DMS53 (cell line): ENCODE measurements at places on chromosomes 5 and 9.

- no peak for DNase-seq
Observed at GRCh38 chr9:108056084-108056804, 566.7 kb upstream of the KLF4 start.

- DNase-seq = peak; percentile 34
Observed at GRCh38 chr9:112898872-112899311, 8.2 kb upstream of the SLC46A2 start.

DNA sequence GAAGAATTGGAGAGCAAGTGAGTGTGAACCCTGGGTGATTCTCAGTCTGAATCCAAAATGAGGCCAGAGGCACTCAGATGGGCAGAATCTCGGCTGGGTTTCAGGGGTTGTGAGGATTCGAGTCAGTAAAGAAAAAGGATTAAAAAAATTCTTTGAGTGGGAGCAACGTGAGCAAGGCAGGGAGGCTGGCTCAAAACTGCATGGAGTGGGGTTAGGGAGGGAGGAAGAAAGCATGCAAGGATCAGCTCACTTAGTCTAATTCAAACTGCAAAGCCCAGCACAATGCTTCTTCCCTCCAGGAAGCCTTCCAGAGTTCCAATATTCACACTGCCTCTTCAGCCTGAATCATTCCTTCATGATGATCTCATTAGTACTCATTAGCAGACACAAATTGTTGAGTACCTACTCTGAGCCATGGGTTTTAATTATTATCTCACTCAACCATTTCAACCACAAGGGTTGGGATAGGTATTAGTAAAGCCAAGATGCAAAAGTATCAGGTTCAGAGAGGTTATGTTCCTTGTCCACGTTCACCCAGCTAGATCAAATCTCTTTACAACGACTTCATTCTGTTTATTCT lies 95.8 kb downstream of the BRINP1 start:
- no peak for DNase-seq

DNA sequence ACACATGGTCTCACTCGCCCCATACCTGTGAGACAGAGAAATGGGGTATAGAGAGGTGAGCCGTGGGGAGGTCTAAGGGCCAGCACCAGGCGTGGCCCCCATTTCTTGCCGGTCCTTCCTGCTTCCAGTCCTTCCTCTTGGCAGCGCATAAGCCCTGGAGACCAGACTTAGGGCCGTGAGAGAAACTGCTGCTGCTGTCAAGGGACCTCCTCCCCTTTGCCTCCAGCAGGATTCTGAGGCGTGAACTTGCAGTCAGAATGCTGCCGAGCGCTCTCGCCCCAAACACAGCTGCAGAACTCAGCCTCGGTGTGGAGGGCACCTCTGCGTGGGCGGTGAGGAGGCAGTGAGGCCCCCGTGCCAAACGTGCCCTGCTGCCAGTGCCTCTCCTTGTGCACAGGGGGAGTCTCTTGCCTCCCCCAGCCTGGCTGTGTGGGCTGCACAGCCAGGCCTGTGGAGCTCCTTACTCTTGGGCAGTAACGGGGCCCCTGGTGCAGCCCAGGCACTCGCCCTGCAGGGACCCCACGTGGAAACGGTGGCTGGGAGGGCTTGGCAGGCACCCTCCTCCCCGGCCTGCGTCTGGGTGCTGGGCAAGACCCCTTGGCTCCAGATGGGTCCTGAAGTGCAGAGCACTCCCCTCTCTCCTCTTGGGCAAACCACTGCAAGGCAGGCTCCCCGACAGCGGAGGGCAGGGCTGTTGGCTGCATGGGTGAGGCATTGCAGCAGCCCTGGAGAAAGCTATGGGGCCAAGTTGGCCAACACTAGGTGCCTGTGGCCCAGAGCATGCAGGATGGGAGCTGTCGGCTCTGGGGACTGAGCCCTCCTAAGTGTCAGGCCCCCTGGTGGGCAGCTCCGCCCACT lies 85.4 kb downstream of the RXRA start:
- no peak for DNase-seq

- peak; percentile 63 for DNase-seq
Observed at GRCh38 chr9:120713257-120714087, 798 bp downstream of the MEGF9 start.

GRCh38 chr5:684751-685216 lies 8.4 kb downstream of the TPPP start:
- DNase-seq = no peak

GRCh38 chr5:36739751-36740221 lies 133.4 kb downstream of the SLC1A3 start:
- peak; percentile 79 for DNase-seq

GRCh38 chr5:65624571-65625555 lies at the start of the genes SHLD3 and TRAPPC13:
TSS of gene SHLD3 (plus strand) at chr5:65625027. CDS start at chr5:65629588, 4,561 bp downstream.
TSS of gene TRAPPC13 (plus strand) at chr5:65625027. CDS start at chr5:65625061, 34 bp downstream.
- DNase-seq = peak; percentile 96

DNA sequence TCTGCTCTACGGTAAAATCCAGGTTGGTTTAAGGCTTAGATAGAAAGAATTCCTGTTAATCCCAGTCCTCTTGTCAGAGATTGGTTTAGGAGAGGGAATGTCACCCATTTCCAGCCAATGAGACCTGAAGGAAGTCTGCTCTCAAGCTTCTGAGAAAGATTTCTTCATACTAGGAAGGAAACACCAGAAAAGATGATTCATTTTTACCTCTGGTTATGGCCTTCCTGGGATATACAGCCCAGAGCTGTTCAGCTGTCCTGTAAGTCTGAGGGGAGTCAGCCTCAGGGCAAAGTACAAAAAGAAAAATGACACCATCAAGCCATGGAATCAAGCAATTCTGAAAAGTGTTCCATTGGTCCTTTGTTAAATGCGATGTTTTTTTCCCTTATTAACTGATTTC lies 18.6 kb upstream of the CFAP95 start:
- peak; percentile 5 for DNase-seq

- DNase-seq = no peak
Observed at GRCh38 chr9:108724652-108725051, 131.1 kb downstream of the ACTL7B start.

- DNase-seq = no peak
Observed at GRCh38 chr5:73901043-73901442, 275.0 kb downstream of the ARHGEF28 start.

DNA sequence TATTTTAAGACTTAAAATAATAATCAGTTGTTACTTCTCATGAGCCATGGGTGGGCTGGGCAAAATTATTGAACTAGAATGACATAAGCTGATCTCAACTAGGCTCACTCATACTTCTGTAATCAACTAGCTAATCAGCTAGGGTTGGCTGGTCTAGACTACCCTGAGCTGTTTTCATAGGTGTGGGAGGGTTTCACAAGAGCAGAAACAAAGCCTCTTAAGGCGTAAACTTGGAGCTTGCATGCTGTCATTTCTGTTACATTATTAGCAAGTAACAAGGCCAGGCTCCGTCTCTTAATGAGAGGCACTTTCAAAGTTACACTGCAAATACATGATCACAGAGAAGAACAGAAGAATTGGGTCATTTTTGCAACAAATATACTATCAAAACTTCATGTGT lies 57.2 kb upstream of the GHR start:
- no peak for DNase-seq

DNA sequence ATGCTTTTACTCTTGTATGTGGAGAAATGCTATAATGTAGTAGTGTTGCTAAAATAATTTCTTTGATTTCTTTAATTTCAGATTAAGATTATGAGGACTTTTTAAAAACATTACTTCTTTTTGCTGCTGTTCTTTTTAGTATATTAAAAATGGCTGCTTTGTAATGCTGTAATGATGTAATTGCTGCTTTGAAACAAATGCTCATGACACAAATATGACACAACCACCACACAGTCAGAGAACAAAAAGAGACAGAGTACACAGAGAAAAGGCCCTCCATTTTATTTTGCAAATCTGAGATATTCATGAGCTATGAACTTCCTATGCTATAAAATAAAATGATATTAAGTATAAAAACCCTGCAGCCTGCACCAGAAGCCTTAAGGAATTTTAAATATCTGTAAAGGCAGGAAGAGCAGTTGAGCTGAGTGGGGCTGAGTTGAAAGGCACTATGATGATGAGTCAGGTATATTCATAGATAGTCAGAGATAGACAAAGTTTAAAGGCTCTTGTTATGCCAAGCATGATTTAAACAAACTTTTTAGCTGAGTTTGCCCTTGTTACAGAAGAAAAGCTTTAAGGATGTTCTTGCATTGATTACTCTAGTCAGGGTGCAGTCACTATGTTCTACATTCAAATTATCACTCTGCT lies 5.1 kb upstream of the POU5F2 start:
- no peak for DNase-seq

GRCh38 chr9:124102363-124102762 lies 90.8 kb downstream of the LHX2 start:
- no peak for DNase-seq

DNA sequence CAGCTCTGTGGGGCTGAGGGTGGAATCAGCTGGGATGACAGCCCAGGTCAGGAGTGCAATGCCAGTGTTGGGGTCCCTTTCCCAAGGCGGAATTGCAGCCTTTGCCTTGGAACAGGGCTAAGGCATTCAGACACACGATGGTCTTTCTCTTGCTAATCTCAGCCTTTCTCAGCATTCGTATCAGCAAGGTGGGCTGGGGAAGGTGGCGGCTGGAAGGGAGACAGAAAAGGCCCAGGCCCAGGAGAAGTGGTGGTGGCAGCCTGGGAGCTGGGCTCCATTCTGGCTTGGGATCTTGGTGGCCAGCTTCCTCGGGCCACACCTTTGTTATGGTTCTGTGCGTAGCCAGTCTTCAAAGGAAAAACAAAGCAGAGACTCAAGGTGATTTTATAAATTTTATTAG lies 1.1 kb upstream of the ARHGEF28 start:
- DNase-seq = no peak

- DNase-seq = no peak
Observed at GRCh38 chr5:32153723-32154122, 20.4 kb downstream of the GOLPH3 start.

- DNase-seq = no peak
Observed at GRCh38 chr9:1939466-1939865, 75.7 kb upstream of the SMARCA2 start.

GRCh38 chr5:90899014-90899604 lies 340.5 kb downstream of the ADGRV1 start:
- peak; percentile 4 for DNase-seq

DNA sequence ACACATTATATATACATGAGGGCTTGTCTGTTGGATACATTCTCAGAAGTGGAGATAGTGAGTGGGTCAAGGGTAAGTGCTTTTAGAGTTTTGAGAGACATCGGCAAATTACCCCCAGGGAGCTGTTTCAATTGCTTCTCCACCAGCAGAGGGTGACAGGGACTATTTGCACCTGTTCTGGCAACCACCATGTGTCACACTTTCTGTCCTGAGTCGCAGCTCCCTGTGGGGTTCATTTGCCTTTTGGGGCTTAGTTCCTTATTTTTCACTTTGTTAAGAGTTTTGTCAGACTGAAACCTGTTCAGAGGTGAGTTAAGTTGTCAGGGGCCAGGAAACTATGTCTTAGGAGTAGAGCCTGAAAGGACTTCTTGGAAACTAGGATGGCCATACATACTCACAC lies 20.1 kb upstream of the SLC36A1 start:
- peak; percentile 57 for DNase-seq

- no peak for DNase-seq
Observed at GRCh38 chr5:171635561-171636245, 149.9 kb upstream of the SMIM23 start.

DNA sequence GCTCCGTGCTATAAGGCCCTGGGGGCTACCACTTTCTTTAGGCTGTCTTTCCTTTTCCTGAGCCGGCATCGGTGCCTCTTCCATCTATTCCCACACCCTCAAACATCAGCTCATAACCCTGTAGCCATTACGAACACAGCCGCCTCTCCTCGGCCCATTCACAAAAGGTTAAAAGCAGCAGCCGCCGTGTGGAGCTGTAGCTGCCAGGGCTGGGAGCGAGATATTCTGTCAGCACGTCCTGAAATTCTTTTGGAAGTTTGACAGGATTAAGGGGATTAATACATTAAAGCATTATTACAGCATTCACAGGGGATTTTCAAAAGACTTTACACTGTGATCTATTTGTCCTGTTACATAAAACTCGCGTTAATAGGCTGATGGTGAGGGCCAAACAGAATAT lies 428.2 kb downstream of the CDK5RAP2 start:
- no peak for DNase-seq

GRCh38 chr9:676780-677438 lies 164.6 kb upstream of the DMRT1 start:
- peak; percentile 43 for DNase-seq

GRCh38 chr5:159458217-159458711 lies 128.0 kb upstream of the IL12B start:
- DNase-seq = no peak

- peak; percentile 28 for DNase-seq
Observed at GRCh38 chr5:129410488-129410887, 49.6 kb upstream of the ADAMTS19 start.

DNA sequence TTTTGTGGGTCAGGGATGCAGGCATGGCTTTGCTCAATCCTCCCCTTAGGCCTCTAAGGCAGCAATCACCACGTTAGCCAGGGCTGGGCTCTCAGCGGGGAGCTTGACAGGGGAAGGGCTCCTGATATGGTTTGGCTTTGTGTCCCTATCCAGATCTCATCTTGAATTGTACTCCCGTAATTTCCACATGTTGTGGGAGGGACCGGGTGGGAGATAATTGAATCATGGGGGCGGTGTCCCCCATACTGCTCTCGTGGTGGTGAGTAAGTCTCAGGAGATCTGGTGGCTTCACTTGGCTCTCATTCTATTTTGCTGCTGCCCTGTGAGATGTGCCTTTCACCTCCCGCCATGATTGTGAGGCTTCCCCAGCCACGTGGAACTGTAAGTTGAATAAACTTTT lies 11.5 kb upstream of the IRX4 start:
- no peak for DNase-seq

GRCh38 chr5:73654171-73654811 lies 28.3 kb downstream of the ARHGEF28 start:
- DNase-seq = peak; percentile 51

DNA sequence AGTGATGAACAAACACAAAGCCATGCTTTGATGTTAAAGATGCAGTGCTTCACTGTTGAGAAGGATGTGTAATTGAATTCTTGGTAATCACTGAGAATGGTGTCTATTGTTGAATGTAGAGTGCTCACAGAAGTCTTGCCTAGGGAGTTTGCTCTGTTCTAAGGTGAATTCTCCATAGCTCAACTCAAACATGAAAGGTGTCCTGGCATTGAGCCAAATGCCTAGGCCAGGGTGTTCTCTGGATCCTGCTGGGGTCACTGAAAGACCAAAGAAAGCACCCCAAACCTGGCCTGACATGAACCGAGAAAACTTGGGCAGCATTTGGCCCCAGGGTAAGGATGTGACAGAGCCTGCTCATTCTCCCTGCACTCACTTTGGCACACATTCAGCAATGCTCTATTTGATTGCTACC lies 217.3 kb downstream of the ARL15 start:
- DNase-seq = peak; percentile 10

DNA sequence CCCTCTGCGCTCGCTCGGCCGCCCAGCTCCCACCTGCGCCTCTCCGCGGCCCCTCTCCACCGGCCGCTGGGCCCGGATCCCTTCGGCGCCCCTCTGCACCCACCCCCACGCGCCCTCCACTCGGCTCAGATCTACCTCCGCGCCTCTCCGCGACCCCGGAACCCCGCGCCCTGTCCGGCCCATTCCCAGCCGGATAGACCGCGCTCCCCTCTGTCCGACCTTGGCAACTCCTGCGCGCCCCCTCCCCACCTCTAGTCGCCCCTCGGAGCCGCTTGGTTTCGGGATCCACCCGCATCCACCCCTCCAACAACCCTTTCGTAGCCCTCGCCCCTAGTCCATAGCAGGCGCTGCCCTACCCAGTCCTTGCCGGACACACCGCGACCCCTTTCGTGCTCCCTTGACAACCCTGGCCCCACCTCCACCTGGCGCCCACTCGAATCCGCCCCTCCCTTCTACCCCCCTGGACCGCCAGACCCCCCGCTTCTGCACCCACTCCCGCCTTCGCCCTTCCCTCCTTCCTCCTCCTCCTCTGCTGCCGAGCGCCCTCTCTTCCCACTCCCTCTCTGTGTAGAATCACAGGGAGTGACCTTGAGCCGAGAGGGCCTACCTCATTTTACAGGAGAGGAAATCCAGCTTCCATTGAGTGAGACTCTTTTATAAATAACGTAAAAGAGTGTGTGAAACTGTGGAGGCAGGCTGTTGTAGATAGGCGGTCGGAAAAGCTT lies 525 bp upstream of the AK3 start:
- DNase-seq = peak; percentile 21
